ENCODE measurements at places on chromosomes 1 and 21.

DNA sequence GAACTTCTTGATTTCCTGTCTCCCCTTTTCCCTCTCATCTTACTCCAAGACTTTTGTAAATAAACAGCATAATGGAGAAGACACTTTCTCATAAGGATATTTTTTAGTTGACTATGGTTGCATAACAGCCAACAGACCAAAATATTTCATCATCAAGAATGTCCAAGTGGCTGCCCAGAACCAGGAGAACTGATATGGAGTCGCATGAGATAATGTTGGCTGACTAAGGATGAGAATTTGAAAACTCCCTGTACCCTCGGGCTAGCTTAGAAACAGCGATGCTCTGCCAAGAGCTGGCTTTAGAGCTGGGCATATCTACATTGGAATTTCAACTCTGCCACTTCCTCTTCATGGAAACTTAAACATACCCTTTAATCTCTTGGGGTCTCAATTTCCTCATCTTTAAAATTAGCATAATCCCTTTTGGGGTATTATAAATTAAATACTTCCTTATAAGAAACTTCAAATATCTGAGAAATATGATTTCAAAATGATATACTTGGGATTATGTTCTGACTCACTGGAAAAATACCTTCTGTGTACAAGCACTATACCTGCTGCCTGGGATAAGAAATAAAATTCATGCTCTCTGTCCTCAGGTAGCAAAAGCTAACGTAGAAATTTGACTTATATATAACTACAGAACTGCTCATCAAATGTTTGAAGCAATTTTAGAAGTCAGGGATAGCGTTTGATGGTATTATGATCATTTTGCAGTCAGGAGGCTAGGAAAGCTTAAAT is 777.3 kb downstream of the LTN1 start:
- no peak for DNase-seq

DNA sequence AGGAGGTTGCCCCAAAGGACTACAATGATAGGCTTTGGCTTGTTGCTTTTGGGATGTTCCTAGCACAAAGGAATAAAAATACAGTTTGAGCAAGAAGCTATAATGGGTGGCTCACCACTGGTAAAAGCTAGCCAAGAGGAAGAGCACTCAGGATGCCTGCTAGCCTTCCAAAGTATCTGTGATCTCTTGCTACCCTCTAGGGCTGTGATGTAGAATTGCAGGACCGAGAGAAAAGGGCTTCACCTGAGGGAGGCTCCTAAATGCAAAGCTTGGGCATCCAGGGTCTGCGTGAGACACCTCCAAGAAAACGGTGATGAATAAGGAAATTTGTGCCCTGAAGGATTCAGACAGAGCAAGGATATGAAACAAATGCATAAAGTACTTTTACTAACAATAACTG is 17.7 kb downstream of the IVL start:
- no peak for DNase-seq

DNA sequence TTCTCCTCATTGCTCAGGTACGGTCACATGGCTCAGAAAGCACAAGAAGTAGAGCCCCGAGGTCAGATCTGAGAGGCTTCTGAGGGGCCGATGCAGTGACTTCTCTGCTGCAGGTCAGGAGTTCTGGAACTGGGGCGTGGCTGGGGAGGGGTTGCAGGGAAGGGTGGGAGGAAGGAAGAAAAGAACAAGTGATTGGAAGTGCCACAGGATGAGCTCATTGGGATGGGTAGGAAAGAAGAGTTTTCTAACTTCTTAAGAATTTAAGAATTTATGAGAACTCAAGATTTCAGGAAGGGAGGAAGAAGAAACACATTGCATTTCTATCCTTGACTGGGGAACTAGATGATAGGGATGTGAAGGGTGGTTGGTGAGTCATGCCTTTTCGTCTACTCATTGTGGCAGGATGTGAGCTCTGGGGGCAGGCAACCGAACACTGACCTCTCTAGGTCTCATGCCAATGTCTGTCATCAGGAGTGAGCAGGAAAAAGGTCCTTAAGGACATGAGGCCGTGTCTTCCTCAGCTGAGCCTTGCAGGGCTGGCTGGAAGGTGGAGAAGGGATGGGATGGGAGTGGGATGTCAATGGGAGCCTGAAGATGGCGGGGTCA is 497 bp downstream of the FCRLB start:
- DNase-seq: no peak

DNA sequence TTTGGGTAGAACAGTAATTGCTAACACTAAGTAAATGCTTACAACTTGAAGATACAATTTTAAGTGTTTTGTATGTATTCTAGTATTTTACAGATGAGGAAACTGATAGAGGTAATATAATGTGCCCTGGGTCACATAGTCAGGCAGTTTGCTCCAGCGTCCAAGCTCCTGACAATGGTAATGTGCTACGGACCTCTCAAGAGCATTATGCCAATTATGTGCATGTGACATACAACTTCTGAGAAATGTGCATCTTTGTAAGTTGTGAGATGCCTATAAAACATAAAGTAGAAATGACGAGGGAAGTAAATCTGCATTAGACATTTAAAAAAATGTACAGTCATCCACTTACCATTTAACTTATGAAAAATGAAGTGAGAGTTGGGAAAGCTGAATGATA is 186.8 kb downstream of the LRRC7 start:
- no peak for DNase-seq

GRCh38 chr1:16442265-16442664 is 1.7 kb downstream of the NECAP2 start:
- no peak for DNase-seq

- no peak for DNase-seq
Observed at GRCh38 chr1:169796274-169796810, 1.6 kb upstream of the METTL18 start.

- no peak for DNase-seq
Observed at GRCh38 chr1:12376236-12377045, 146.6 kb downstream of the VPS13D start.

DNA sequence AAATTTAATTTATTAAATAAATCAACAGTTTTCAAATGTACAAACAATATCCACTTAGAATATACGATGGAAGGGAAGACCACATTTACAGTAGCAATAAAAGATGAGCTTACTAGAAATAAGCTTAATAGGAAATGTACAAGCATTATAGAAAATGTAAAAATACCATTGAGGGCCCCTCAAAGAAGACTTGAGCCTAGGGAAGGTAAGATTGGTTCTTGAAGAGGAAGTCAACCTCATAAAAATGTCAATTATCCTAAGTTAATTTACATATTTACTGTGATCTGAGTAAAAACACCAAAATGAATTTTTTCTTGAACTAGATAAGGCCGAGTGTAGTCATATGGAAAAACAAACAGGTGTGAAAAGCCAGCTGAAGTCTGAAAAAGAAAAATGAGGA is 39.7 kb upstream of the TRIM67 start:
- DNase-seq: no peak

GRCh38 chr1:119740896-119741780 is 27.6 kb downstream of the HMGCS2 start:
- no peak for DNase-seq

- no peak for DNase-seq
Observed at GRCh38 chr1:59409549-59409948, 112.7 kb downstream of the FGGY start.

GRCh38 chr1:24580756-24581155 is 24.9 kb downstream of the NCMAP start:
- DNase-seq: no peak

DNA sequence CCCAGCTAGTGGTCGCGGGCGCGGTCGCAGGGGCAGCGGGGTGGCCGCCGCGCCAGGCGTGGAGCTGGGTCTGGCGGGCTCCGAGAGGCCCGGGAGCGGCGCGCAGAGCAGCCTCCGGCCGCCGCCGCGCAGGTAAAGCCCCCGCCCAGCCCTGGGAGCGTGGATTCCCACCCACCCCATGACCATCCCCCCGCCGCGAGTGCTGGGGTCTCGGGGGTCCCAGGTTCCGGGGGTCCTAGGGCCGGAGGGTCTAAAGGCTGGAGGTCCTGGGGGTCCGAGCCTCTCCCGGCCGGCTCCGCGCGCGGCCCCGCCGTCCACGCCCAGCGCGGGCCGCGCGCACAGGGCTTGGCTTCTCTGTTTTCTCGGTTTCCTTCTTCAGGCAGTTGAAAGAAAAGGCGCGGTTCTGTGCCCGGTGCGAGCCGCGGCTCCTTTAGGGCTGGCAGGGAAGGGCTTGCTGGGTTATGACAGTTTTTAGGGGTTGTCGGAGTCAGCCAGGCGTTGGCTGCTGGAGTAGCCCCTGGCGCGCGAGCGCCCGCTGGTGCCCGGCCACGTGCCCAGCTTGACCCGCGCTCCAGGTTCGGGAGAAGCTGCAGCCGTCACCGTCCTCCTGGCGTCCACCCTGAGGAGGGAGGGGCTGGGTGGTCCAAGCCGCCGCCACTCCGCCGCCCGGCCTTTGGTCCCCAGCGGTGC is 359 bp downstream of the LRRC3 start:
- no peak for DNase-seq

DNA sequence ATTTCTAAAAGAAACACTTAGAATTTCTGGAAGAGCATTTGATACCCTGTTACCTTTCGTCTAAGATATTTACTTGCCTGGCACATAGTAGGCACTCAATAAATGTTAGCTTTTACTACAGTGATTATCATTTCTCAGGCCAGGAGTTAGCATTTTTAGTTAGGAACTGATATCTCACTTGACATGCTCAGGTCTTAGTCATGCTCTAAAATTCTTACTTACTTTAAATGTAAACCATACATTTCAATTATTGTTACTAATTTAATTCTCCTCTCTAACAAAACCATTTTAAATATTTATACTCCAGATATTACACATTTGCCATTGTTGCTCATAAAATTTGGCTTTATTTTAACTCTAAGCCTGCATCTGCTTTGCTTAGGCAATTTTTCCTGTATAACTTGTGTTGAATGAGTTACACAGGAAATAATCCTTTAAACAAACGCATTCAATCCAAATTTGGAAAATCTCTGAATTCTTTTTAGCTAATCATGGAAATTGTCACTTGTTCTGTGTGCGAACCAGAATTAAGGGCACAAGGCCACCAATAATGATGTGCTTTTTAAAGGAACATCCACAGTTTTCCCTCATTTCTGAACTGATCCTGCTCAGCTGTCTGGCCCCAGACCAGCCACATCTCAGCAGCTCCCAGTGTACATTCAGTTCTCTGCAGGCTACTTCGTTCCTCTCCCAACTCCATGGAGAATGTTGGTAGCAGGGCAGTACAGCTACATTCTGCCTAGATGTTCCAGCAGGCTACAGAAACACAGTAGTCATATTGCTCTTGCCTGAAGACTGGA is 15.6 kb downstream of the NIBAN1 start:
- DNase-seq: no peak

DNA sequence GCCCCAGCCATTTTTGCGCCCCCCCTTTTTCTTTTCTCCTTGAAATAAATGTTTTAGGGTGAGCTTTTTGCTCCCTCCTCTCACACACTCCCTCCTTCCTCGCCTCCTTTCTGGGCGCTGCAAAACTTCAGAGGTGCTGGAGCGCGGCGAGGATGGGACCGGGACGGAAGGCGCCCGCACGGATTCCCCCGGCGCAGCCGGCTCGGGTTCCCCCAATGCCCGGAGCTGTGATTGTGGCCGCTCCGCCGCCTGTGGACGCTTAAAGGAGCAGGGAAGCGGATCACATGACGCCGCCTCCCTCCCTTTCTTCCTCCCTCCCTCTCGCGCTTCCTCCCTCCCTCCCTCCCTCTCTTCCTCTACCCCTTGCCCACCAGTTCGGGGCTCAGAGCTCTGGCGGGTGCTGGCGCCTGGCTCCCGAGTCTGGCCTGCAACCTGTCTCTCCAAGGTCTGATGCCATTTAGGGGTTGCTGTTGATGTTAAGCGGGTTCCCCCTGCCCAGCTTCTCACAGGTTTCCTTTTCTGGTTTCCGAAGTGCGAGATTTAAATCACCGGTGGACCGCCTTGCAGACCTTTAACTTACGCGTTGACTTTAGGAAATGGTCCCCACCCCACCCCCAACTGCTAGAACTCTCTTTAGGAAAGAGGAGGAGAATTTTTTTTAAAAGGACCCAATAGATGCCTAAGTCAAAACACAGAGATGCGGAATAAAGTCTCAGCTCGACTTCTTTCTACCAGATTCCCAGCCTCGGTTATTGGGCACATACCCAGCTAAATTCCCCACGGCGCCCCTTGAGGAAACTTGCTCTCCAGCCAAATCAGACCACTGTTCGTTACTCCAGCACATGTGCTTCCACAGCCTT is at the start of gene WLS:
Gene WLS, minus strand, starts transcription at position 235 of the 860 bp plus-strand sequence. Its CDS starts 224 bp downstream, at position 11.
- DNase-seq: peak; percentile 31

DNA sequence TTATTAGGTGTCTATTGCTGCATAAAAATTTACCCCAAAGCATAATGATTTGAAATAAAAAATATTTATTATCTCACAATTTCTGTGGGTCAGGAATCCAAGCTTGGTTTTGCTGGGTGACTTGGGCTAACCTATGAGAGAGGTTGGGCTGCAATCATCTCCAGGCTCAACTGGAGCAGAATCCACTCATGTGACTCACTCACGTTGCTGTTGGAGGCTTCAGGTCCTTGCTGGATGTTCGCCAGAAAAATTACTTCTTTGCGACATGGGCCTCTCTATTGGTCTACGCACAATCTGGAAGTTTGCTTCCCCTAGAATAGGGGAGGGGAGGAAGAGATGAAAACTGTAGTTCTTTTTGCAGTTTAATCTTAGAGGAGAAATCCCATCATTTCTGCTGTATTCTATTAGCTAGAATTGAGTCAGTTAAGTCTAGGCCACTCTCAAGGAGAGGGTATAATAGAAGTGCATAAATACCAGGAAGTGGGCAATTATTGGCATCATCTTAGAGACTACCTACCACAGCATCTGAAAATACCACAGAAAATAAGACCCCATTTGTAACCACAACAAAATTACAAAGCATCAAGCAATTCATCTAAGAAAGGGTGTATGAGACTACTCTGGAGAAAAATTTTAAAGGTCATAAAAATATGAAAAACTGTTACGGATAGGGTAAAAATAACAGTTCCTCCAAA is 5.7 kb upstream of the FASLG start:
- no peak for DNase-seq

GRCh38 chr1:67053535-67053784 is 488 bp downstream of the SLC35D1 start:
- peak; percentile 42 for DNase-seq

DNA sequence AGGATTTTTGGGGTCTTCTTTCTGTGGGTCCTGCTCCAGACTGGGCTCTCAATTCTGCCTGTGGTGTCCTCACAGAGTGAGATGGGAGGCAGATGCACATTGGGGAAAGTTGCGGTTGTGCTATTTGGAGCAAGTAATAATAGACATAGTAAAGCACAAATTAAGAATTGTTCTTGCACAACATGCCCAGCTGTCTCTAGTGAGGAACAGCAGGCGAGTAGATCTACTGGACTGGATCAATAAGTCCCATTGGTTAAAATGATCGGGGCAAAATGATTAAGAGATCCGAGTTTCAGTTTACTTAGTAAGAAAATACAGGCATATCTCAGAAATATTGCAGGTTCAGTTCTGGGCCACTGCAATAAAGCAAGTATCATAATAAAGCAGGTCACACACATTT is 448.3 kb upstream of the PROX1 start:
- no peak for DNase-seq
